ENCODE measurements at places on chromosomes 3 and 15.

DNA sequence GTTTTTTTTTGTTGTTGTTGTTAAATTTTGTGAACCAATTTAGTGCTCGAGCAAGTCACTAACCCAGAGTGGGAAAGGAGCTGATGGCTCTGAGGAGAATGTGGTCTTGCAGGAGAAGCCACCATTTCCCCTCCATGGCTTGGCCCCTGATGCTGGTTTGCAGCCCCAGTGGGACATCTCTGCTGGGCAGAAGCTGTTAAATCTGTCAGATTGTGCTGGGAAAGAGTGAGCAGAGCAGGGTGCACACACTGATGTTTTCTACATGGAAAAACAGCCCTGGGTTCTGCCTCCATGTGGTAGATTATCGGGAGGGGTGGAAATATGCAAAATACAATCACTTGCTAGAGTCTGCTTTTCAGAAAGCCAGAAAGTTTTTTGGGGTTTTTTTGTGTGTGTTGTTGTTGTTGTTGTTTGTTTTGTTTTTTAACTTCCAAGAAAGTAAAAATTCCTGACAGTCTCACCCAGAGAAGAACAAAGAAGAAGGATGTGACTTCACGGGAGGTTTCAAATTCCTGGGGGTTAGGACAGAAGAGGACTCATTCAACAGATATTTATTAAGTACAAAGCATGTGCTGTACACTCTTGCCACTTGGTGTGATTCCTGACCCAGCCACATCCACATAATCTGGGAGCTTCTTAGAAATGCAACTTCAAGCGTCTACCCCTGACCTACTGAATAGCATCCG, 133.7 kb downstream of the FOXB1 start:
- no peak for DNase-seq

- no peak for DNase-seq
Measured at GRCh38 chr3:84925571-84925970, 33.2 kb upstream of the CADM2 start.

GRCh38 chr15:71893691-71894090, 83.3 kb downstream of the NR2E3 start:
- DNase-seq, result no peak

GRCh38 chr3:188918093-188918492, 253.7 kb upstream of the TPRG1 start:
- DNase-seq, result no peak

DNA sequence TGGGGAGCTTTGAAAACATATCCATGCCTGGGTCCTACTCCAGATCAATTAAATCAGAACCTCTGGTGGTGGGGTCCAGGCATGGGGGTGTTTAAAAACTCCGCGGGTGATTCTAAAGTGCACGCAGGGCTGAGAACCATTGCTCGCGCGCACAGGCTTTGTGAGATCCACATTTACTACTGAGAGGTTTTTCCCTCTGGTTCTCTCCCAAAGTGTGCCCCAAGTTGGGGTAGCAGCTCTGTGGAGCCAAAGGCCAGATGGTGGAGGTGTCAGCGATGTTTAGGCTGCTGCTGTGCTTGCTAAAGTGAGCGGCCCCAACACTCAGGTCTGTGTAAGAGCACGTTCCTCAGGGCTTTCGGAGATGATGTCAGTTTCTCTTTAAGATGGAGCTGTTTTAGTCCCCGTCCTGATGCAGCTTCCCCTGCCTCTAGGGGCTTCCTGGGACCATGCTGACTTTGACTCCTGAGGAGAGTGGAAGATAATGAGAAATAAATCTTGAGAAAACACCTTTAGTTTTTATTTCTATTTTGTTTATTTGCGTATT, 13.4 kb upstream of the MAGEF1 start:
- DNase-seq, result no peak

GRCh38 chr3:158532099-158532734, 38.8 kb upstream of the MLF1 start:
- DNase-seq, result no peak

DNA sequence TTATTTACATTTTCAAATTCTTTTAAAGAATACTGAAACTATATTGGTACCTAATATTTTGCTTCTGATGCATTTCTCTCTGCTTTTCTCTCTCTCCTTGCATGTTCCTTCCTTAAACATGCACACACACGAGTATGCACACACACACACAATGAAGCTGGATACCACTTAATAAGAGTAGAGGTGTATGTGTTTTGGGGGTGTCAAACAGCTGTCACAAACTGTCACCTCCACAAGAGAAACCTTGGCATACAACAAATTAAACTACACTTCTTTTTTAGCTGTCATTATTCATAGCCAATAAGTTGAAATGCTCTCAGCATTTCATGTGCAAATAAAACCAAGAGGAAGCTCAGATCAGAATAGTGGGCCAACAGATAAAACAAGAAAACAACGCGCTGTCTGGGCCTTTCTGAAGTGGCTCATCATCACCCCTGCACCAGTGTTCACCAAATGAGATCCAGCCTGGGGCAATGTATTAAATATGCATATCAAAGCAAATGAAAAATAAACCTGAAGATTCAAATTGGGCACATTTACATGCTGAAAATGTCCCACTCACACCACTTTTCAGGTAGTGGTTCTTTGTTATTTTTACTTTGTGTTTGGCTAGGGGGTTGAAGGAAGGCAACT, 9.7 kb downstream of the MEIS2 start:
- no peak for DNase-seq

DNA sequence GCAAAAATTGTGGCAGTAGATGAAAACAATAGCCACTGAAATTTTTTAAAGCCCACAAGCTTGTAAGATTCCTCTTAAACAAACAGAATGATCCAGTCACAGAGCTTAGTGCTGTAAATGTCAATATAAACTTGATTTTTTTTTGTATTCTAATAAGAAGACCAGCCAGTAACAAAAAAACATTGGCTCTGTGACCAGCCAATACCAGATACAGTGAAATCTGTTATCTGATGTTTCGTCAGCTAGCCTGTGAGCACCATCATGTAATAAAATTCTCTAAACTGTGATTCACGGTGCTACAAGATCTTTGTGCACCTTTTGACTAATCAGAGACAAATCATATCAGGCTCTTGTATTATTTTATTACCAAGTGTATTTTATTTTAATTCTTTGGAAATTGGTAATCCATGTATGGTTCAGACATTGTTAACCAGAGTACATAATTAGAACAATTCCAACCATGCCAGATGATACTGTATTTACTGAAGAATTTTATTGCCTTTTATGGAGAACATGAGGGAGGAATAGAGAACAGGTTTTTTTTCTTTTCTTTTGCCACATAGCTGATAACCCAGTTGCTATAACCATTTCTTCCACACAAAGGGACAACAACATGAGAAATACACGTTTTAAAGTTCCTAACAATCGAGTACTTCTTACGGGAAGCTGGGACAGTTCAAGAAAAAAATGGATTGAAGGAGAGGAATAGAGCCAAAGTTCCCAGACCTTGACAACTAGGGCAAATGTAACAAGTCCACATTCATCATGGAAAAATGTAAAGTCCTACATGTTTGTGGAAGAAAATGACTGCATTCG, 71.9 kb downstream of the FILIP1L start:
- DNase-seq, result no peak
